ENCODE measurements at places on chromosomes 13 and 19.

DNA sequence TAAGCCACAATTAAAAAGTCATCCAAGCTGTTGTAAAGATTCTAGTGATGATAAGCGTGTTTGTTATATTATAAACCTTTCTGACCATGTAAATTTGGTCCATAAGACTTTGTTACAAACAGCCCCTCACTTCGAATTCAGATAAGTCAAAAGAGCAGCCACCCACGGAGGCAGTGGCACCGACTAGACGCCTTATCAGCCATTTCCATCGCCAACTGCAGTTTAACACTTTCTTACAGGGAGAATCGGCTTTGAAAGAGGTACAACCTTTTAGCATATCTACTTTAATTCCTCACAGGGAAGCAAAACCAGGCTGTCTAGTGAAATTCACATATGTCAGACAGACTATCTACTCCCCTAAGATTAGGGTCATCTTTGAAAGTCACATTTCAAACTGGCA lies 47.5 kb downstream of the SOX21 start:
- no peak for DNase-seq
- H3K27me3 ChIP-seq, result no peaks in the 10 kb centered on the region
- H3K36me3 ChIP-seq, result no peaks in the 10 kb centered on the region
- H3K4me3 ChIP-seq, result no peak overlapping the region
- H3K4me1 ChIP-seq, result no peaks in the 10 kb centered on the region

- no peaks in the 10 kb centered on the region for H3K4me1 ChIP-seq
- DNase-seq, result no peak
- H3K4me3 ChIP-seq, result no peak overlapping the region
- H3K27me3 ChIP-seq, result no peaks in the 10 kb centered on the region
These were observed 400.6 kb downstream of the HS6ST3 start for GRCh38 chr13:96490496-96490989.

GRCh38 chr13:78497702-78498355 lies 105.5 kb downstream of the POU4F1 start:
- H3K36me3 ChIP-seq, result no peaks in the 10 kb centered on the region
- H3K4me3 ChIP-seq, result no peak overlapping the region
- no peak for DNase-seq
- no peak overlapping the region for H3K27ac ChIP-seq
- no peaks in the 10 kb centered on the region for H3K4me1 ChIP-seq
- no peaks in the 10 kb centered on the region for H3K27me3 ChIP-seq

GRCh38 chr13:60402022-60402421 lies 5.0 kb downstream of the TDRD3 start:
- H3K27me3 ChIP-seq, result no peaks in the 10 kb centered on the region
- H3K36me3 ChIP-seq, result no peaks in the 10 kb centered on the region
- H3K27ac ChIP-seq, result no peak overlapping the region
- no peak overlapping the region for H3K4me3 ChIP-seq

- DNase-seq, result no peak
- H3K4me1 ChIP-seq, result no peaks in the 10 kb centered on the region
- no peaks in the 10 kb centered on the region for H3K27me3 ChIP-seq
- H3K27ac ChIP-seq, result no peak overlapping the region
- H3K4me3 ChIP-seq, result no peak overlapping the region
These were observed 10.3 kb downstream of the CYP2B6 start for GRCh38 chr19:41001243-41001971.

DNA sequence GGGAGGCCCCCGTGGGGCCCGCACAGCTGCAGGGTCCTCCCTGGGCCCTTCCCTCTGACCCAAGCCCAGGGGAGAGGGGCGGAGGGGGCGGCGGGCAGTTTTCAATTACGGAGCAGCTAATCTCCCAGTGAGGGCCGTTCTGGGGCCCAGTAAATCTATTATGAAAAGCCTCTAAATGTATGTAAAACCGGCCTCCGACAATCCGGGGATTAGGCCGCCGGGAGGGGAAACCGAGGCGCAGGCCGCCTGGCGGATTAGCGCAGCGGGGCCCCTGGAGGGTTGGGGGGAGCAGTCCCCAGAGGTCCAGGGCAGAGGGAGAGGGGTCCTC lies 25.1 kb downstream of the EFNA2 start:
- no peak for DNase-seq
- peaks cover 5% of the 10 kb centered on the region for H3K4me1 ChIP-seq
- peaks cover 79% of the 10 kb centered on the region for H3K27me3 ChIP-seq
- no peak overlapping the region for H3K4me3 ChIP-seq
- no peak overlapping the region for H3K27ac ChIP-seq

GRCh38 chr13:20331419-20331818 lies 99.3 kb upstream of the GJB6 start:
- H3K36me3 ChIP-seq, result no peaks in the 10 kb centered on the region
- H3K4me3 ChIP-seq, result no peak overlapping the region
- no peak overlapping the region for H3K27ac ChIP-seq
- H3K4me1 ChIP-seq, result no peaks in the 10 kb centered on the region
- DNase-seq, result no peak
- no peaks in the 10 kb centered on the region for H3K27me3 ChIP-seq

DNA sequence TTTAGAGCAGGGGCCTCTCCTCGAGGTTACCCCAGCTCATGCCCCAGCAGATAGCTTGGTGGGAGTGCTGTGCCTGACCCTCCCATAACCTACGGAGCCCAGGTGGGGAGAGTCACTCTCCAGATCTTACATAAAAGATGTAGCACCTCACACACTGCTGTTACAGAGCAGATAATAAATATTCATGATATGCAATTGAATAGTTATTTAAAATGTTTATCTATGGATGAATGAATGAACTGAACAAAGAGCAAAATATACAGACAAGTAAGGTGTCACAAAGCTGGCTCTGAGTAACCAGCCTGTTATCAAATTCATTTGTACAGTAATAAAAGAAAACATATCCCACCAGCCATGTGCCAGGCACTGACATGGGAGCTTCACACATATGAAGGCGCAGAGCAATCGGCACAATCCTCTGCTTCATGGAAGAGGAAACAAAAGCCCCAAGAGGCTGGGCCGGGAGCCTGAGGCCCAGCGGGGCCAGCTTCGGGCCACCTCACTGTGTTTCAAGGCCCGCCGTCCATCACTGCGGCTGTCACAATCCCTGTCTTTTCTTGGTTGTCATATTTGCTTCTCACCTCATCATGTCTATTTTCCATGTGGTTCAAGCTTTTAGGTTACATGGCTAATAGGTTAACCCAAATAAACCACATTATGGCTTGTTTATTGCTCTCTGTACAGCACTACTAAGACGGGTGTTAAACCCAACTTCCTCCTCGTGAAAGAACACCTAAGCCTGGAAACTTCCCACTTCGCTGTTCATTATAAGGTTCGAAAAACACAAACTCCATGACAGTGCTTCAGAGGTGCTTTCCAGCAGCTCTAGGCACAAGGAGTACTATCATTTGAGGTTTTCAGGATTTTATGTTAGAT lies 78.4 kb downstream of the IRS2 start:
- H3K4me1 ChIP-seq, result no peaks in the 10 kb centered on the region
- no peak for DNase-seq
- H3K4me3 ChIP-seq, result no peak overlapping the region
- H3K27me3 ChIP-seq, result no peaks in the 10 kb centered on the region
- no peak overlapping the region for H3K27ac ChIP-seq
- H3K36me3 ChIP-seq, result no peaks in the 10 kb centered on the region

DNA sequence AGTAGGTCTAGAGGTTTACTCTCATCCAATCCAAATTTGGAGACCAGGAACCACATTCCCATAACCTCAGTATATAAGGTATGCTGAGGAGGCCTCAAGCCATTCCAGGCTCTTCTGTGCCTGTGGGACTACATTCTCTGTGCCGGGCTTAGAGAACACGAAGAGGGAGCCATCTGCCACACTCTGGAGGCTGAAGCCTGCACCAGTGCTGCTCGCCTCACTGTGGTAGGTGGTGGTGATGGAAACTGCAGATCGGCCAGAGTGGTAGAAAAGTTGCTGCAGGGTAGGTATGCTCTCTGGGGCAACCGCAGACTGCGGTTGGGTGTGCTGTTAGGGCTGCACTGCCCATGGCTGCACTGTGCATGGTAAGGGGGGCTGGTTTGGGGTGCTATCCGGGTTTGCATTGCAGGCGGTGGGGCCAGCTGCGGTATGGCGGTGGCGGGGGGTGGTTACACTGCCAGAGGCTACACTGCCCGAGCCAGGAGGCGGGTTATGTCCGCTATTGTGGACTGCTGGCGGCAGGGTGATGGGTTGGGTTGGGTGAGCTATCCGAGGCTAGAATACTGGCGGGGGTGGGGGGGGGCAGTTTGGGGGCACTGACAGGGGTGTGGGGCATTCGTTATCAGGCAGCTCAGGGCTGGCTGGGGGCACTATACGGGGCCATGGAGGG lies 145.0 kb downstream of the TNFRSF19 start:
- H3K36me3 ChIP-seq, result no peaks in the 10 kb centered on the region
- H3K27ac ChIP-seq, result no peak overlapping the region
- DNase-seq, result no peak
- H3K4me1 ChIP-seq, result no peaks in the 10 kb centered on the region
- H3K27me3 ChIP-seq, result no peaks in the 10 kb centered on the region

DNA sequence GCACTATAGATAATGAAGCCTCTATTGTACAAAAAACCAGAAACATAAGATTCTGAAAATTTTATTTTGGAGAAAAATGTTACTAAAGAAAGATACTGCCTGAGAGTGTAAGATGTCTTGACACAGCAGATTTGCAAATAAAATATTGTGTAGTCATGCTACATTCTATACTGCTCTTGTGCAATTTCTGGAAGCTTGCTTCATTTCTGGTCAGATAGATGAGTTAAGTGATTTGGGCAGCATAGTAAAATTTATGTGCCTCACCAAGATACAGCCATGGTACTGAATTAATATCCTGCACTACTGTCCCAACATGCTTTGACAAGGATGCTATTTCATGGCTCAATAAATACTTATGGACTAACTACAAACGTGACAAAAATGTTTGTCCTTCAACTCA lies 55.1 kb upstream of the STARD13 start:
- DNase-seq, result no peak
- H3K4me3 ChIP-seq, result no peak overlapping the region
- H3K36me3 ChIP-seq, result no peaks in the 10 kb centered on the region
- no peaks in the 10 kb centered on the region for H3K27me3 ChIP-seq
- H3K27ac ChIP-seq, result no peak overlapping the region

- no peaks in the 10 kb centered on the region for H3K27me3 ChIP-seq
- peaks cover 20% of the 10 kb centered on the region for H3K4me1 ChIP-seq
- peaks cover 2% of the 10 kb centered on the region for H3K36me3 ChIP-seq
- no peak overlapping the region for H3K4me3 ChIP-seq
- peak overlapping the region; percentile 33 for H3K27ac ChIP-seq
- peak; percentile 92 for DNase-seq
These were observed 10.2 kb upstream of the JSRP1 start for GRCh38 chr19:2266183-2266993.

DNA sequence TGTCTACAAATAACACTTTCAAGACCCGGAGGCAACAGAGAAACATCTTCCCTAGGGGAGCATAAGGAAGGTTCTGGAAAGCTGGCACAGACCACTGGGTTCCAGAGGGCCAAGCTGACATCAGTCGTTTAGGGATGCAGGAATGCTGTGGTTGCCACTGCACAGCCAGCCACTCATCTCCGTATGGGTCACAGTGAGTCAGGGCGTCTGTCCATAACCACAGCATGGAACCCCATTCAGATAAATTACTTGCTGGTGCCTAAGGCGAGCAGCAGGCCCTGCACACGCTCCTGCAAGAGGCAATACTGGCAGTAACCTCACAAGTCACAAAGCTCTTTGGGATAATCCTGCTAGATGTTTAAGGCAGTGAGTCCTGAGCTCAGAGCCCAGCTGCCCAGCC lies 140.9 kb upstream of the UBL3 start:
- H3K27ac ChIP-seq, result no peak overlapping the region
- no peaks in the 10 kb centered on the region for H3K4me1 ChIP-seq
- H3K36me3 ChIP-seq, result no peaks in the 10 kb centered on the region

GRCh38 chr13:20796791-20797508 lies 23.2 kb upstream of the EEF1AKMT1 start:
- DNase-seq, result no peak
- H3K27ac ChIP-seq, result no peak overlapping the region

DNA sequence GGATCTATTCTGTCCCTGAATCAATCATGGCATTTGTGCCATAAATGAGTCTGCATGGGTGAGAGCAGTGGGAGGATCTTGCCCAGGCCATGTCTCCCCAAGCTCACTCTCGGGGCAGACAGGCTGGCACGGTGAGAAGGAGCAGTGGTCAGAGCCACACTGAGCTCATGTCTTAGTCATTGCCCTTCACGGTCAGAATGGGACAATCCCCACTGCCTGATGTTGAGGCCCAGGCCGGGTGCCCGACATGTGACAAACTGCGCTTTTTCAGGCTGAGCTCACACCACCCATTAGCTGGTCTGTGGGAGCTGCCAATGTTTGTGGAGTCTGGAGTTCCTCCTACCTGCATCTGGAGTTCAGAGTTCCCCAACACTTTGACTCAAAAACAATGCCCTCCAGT lies 481.9 kb downstream of the COG6 start:
- H3K27ac ChIP-seq, result no peak overlapping the region
- no peak overlapping the region for H3K4me3 ChIP-seq
- DNase-seq, result no peak
- H3K4me1 ChIP-seq, result no peaks in the 10 kb centered on the region

DNA sequence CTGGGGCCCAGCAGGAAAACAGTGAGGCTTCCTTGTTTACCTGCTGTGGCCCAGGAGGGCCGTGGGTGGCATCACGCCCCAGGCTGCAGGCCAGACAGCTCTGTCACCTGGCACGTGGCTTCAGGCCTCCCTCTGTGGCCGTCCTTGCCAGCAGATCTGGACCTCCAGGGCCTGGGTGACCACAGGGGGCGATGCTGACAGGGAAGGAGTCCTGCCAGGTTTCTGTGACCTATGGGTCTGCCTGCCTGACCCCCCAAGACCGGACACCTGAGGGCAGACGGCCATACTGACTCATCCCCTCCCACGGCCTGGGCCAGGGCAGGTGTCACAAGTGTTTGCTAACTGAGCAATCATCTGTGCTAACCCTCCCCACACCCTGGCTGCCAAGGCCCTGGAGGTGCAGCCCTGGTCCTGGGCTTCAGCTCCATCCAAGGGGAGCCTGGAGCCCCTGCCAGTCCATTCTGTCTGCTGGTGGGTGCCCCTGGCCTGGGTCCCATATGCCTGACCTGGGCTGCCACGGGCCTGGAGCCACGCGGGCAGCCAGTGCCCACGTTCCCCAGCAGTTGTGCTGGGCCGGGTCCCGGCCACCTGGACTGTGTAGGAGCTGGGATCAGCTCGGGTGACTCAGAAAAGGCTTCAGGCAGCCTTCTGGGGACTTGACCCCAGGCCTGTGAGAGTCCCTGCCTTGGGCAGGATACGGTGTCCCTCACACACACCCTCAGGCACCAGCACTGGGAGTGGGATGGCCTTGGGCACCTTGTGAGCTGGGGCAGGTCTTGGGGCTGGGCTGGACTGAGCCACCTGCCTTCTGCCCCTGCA lies 3.7 kb downstream of the CDC34 start:
- H3K36me3 ChIP-seq, result peaks cover 33% of the 10 kb centered on the region
- peaks cover 26% of the 10 kb centered on the region for H3K4me1 ChIP-seq
- no peak overlapping the region for H3K27ac ChIP-seq
- DNase-seq, result no peak
- no peak overlapping the region for H3K4me3 ChIP-seq
- no peaks in the 10 kb centered on the region for H3K27me3 ChIP-seq

Measured in tibial artery (tissue), 4 donors.